ENCODE measurements at places on chromosomes 3 and 15. TPM values are rescaled to one million over a fixed set of nuclear protein-coding genes. Genes with fewer than 3 reads are reported as not detected.
A peak's percentile ranks its signal among the peaks of the same experiment; 100 is the strongest.

DNA sequence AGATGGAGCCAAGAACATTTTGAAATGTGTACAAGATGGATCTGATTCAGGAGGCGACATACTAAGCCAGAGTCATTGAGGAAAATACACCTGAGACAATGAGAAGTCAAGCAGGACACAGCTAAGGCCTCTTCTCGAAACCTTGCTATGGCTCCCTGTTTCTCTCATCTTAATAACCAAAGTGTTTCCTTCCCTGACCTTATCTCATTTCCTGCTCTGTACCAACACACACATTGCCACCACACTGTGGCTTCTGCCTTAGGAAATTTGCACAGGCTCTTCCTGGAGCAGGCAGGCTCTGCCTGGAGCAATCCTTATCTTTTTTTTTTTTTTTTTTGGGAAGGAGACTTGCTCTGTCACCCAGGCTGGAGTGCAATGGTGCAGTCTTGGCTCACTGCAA lies 36.6 kb downstream of the OXSM start:
- no peak for DNase-seq

The COLQ gene
- not detected for total RNA-seq

The TMEM158 gene
- 8.3 TPM for total RNA-seq

The OR4F6 gene
- not detected for total RNA-seq

DNA sequence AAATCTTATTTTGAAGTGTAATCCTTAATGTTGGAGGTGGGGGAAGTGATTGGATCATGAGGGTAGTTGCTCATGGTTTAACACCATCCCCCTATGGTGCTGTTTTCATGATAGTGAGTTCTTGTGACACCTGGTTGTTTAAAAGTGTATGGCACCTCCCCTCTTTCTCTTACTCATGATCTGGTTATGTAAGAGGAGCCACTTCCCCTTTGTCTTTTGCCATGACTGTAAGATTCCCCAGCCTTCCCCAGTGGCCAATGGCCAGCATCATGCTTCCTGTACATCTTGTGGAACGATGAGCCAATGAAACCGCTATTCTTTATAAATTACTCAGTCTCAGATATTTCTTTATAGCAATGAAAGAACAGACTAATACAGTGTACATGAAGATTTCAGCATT lies 39.8 kb upstream of the GMNC start:
- DNase-seq, result no peak

GRCh38 chr15:66646308-66646707 lies 55.7 kb upstream of the SMAD6 start:
- peak; percentile 21 for DNase-seq

DNA sequence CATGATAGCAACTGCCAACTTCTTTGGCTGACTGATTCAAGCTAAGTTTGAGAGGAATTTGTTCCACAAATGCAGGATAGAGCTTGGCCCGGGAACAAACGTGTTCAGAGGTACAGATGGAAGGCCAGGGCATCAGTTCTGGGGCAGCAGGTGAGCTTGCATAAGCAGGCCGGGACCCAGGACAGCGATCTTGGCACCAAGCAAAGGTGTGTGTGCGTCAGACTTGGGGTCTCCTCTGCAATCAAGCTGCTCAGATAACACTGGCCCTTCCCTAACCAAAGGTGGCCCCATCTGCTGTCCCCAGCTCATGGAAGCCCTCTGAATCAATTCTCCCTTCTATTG lies 155.6 kb downstream of the MEGF11 start:
- no peak for DNase-seq

Data from H4 (cell line).